Right hindlimb (tissue), 1 donor: ENCODE measurements at places on chromosomes 6 and 20.

DNA sequence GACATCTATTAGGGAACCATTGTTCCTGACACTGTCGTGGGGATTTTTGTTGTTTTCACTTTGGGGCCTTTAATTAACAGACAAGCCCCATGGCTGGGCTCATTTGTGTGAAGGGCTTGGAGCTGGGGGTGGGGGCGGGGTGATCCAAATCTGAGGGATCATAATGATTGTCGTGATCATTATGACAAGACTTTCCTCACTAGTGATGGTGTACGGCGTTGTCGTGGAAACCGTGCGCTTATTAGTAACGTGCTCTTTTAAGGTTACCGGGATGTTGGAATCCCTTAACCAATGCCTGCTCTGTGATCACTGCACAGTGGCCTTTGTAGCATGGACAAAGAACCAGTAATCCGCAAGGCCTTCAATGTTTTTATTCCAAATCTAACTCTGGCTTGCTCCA, 18.6 kb downstream of the PDYN start:
- no peak for DNase-seq

GRCh38 chr6:31293343-31293742, 21.5 kb upstream of the HLA-C start:
- no peak for DNase-seq

GRCh38 chr6:54899986-54900385, 53.4 kb downstream of the FAM83B start:
- no peak for DNase-seq

DNA sequence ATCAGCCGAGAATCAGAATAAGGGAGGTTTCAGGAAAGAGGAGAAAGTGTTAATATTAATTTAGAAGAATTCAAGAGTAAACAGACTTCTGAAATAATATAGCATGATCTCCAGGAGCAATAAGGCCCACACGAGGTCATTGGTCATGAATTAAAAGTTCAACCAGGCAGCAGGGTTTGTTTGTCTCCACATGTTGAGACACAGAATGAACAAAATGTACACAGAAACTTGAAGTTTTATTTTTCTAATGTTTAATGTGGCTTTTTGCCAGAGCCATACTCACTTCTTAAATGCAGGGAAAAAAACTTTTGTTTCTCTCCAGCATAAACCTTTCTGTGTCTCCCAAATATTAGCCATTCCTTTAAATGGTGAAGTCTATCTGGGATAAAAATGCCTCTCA, 504.5 kb downstream of the HDGFL1 start:
- DNase-seq, result no peak

GRCh38 chr20:21340991-21341697, 38.0 kb downstream of the XRN2 start:
- no peak for DNase-seq

DNA sequence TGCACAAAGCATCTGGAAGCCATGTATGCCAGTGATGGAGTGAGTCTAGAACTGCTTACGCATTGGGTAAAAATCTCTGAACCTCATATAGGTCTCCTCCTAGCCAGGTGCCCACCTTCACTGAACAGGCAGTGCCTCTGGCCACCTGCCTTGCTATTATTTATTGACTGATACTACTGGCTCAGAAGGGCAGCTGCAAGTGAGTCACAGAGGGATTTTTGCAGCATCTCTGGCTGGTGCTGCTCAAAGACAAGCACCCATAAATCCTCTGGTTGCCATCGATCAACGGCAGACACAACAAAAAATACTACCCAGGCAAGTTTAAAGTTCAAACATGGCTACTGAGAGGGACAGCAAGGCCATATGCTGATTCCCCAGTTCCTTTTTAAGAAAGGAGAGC, 279.4 kb downstream of the UBE3D start:
- no peak for DNase-seq
